ENCODE measurements at places on chromosomes 1 and 21. TPM values are rescaled to one million over a fixed set of nuclear protein-coding genes. Genes with fewer than 3 reads are reported as not detected.

Gene GBP5
- not detected for total RNA-seq

Gene GPBP1L1
- 38.2 TPM for total RNA-seq

Gene EXO1
- 24.7 TPM for total RNA-seq

Gene OR2T2
- total RNA-seq, result not detected

Gene E2F2
- 3.3 TPM for total RNA-seq

Gene PLA2G2D
- total RNA-seq, result not detected

Gene TBCE
- 58.3 TPM for total RNA-seq

Gene TSTD1
- not detected for total RNA-seq

Gene RHCE
- not detected for total RNA-seq

Gene DARS2
- 44.5 TPM for total RNA-seq

Gene GPR52
- total RNA-seq, result not detected

Gene HSD3B2
- total RNA-seq, result not detected

Gene GSTM1
- total RNA-seq, result 0.35 TPM

Gene XCL1
- not detected for total RNA-seq

Gene TP73
- total RNA-seq, result 0.59 TPM

All from A549 treated with ZK216348 at 1 μM for 4 hours (cell line).